ENCODE measurements at places on chromosomes 16 and 17.

- DNase-seq: no peak
Observed at GRCh38 chr17:32824334-32824733, 52.6 kb downstream of the MYO1D start.

DNA sequence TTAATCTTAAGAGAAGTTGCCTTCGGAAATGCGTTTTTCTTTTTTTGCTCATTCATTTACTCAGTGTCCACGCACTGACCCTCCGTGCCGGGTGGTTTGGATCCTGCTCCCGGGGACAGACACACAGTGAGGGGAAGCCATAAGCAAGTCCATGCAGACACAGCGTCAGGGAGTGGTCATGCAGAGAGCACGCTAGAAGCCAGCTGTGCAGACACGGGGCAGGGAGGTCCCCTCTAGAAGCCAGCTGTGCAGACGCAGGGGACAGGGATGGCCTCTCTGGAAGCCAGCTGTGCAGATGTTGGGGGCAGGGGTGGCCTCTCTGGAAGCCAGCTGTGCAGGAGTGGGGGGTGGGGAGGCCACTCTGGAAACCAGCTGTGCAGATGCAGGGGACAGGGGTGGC lies 4.8 kb downstream of the GAA start:
- DNase-seq: no peak

DNA sequence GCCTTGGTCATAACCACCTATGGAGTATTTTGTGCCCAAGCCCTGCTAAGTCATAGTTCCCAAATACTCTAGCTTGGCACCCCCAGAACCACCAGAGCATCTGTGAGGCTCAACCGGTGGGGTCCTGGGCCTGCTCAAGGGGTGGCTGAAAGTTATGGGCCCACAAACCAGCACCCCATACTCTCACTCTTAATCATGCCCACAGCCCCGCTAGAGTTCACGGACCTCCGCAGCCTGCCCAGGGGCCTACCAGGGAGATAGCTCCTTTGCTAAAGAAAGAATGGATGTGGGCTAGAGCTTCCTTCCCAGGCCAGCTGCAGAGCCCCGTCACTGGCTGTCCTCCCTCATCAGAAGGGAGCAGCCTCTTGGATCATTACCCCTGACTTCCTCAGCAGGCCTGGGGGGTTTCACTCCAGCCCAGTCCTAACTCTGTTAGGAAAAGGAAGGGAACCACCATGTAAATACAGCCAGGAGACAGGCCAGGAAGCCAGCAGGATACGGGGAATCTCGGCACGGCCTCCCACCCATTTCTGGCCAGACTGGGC lies 1.4 kb downstream of the GIT1 start:
- DNase-seq: no peak

GRCh38 chr17:9020824-9021157 lies 519 bp upstream of the NTN1 start:
- no peak for DNase-seq

DNA sequence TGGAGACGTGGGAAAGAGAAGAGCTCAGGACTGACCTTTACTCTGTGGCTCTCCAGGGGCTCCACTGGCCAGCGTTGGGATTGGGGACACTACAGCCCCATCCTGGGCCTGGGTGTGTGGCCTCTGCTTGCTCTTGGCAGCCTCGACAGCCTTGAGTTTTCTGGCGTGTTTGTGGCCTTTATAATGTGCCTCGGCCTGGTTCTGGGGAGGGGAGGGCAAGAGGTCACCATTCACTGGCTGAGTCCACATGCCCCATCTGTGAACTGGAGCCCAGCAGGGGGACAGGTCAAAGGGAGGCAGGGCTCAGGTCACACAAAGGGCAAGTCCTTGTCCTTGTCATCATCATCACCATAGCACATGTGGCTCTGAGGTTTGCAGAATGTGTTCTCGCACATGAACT lies 11.7 kb downstream of the NKIRAS2 start:
- no peak for DNase-seq

- no peak for DNase-seq
Observed at GRCh38 chr17:521183-521525, 168.5 kb upstream of the RPH3AL start.

DNA sequence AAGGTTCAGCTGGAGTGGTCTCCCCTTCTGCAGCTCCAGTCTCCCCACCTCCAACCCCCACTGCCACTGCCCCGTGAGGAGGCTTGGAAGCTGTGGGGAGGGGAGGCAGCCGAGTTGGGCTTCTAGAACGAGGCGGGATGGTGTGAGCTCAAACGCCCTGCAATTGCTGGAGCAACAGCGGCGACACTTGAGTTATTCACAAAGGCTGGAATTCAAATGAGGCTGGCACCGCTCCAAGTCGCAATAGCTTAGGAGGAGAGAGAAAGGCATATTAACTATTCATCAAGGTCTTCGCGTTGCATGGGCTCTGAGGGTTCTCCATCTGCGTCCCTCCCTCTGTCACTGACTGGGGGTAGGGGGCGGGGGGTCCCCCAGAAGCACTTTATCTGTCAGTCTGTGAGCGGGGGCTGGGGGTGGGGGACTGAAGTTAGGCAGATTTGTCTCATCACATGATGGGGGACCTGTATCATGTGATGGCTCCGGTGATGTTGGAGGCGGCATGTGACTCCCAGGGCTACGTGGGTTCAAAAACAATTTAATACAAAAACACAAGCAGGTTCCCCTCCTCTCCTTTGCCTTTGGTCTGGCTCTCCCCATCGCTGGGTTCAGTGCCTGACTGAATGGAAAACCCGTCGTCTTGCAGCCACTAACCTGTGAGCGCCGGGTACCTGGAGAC lies 70.5 kb downstream of the RBBP6 start:
- peak; percentile 24 for DNase-seq

DNA sequence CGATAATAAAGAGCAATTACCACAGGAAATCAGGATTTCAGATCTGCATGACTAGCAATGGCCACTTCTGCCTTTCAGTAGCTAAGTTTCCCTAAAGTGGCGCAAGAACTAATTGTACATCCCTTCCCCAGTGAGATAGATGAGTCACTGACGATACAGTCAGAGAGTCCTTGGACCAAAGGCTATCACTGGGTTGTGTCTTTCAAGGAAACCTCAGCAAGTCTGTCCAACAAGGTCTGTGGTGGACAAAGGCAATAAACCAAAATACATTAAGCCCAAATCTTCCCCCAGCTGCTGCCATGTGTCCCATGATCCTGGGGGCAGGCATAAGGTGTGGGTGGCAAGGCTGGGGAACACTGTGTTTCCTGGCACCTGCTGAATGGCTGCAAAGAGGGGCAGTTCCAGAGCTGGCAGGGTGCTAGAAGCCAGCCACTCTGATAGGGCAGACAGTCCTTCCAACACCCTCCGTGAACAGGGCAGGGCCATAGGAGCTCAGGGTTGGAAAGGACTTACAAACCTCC lies 20.5 kb upstream of the MTMR4 start:
- no peak for DNase-seq
